ENCODE measurements at places on chromosomes 6 and 20.

DNA sequence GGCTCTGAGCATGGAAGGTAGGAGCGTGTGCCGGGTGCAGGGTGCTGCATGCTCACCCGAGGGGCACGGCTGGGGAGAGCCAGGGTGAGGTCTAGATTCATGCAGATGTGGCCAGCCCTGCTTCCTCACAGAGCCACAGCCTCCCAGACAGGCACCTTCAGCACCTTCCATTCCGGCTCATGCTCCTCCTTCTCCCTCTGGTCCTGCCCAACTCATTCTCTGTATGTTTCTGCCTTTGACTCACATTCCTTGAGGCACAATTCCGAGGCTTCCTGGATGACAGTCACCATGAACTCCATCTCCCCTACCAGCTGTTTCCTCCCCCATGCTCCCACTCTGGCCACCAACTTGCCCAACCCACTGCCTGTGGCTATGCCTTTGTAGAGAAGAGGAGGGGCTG is 35.4 kb downstream of the DACT2 start:
- DNase-seq, result no peak

- no peak for DNase-seq
These were observed 330.7 kb downstream of the UTRN start for GRCh38 chr6:144615870-144616269.

GRCh38 chr6:150299873-150300485 is 68.8 kb upstream of the IYD start:
- no peak for DNase-seq

DNA sequence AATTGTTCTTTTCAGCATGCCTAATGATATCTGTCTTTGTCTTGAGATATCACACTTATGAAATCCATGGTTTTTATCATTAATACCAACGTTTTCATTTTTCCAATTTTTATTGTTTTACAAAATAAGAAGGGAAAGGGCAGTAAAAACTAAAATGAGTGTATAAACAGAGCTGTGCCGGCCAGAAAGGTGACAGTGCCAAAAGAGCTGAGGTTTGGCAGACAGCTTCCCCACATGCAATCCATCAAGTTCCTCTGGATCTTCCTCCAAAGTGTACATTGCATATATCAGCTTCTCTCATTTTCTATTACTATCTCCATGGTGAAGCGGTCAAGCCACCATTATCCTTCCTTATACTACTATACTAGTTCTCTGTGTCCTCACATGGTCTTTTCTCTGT is 10.1 kb upstream of the TMEM244 start:
- DNase-seq, result no peak

- no peak for DNase-seq
These were observed 148.7 kb upstream of the PHACTR3 start for GRCh38 chr20:59455402-59456341.

GRCh38 chr6:138419766-138420165 is 15.7 kb downstream of the HEBP2 start:
- DNase-seq, result no peak

DNA sequence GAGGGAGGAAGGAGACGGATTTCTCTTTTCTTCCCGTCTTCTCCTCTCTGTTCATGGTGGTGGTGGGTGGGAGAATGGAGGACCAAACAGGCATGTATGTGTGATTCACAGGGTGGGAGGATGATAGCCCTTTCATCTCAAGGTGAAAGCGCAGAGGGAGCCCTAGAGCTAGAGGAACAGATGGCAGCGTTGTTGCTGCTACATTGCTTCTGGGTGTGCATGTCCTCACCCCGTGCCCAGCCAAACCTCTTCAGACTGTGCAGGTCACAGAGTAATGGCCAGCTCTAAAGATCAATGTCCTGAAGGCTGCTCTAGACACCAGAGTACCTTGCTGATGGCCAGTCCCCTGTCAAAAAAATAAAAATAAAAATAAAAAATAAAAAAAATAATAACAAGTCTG is 301.8 kb downstream of the TBC1D7 start:
- no peak for DNase-seq

DNA sequence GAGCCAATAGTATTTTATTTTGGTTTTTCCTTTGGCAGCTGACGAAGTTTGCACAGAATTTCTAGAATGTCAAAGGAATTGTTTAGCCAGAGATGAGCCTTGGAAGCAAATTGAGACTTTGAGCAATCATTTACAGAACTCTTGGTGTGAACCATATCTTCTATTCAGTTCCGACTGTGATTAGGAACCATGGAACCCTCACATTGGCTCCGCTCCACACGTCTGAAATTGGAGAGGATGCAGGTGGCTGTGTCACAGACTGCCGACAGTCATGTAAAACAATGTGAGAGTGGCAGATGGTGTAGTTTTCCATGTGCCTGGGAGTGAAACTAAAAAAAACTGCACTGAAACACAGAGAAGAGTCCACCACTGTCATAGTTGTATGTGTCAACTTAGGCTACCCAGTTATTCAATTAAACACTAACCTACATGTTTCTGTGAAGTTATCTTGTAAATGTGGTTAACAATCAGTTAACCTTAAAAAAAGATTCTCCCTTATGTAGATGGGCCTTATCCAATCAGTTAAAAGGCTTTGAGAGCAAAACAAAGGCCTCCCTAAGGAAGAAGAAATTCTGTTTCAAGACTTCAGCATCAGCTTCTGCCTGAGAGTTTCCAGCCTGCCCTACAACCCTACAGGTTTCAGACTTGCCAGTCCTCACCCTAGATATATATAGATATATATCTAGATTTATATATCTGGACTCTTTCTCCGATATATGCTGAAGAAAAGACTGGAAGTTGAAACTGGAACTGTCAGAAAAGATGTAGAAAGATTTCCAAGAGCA is 3.3 kb upstream of the HMGN4 start:
- DNase-seq, result no peak

GRCh38 chr20:49633023-49633422 is 65.1 kb upstream of the PTGIS start:
- no peak for DNase-seq

Measured in stimulated activated CD8-positive, alpha-beta memory T cell treated with anti-CD3 and anti-CD28 coated beads, Interleukin-15, amount 100 ng/mL, for 4 hours (primary cell).